ENCODE measurements at places on chromosomes 1 and 21.

- DNase-seq, result no peak
These were observed 9.6 kb upstream of the ZNF669 start for GRCh38 chr1:247113733-247114271.

GRCh38 chr21:42160765-42161164 is 58.2 kb upstream of the ABCG1 start:
- no peak for DNase-seq

DNA sequence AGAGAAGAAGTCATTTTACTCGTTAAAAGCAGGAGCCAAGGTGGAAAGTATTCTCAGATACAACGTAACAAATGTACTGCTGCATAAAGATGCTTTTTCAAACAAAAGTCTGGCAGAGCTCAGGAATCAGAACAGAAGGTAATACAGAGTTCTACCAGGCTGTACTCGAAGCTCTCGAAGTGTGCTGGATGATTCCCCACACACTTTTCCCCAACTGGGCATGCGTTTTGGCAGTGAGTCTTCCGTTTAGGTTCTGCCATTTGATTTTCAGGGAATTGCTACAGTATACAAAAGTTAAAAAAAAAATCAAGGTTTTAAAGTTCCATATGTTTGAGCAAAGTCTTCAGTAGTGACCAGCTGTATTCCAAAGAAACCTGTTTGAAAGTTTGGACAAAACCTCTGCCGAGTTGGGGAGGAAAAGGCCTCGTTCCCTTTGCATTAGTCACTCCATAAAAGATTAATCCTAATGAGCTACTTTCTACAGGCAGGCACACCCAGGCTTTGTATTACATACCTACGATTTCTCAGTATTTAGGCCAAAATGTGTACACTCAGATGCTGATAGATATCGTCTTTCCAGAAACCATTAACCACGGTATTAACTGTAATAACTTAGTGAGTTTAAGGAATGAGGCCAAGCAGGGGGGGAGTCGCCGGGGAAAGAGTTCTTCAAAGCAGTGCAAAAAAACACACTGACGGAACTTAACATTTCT is 477.1 kb downstream of the LMO4 start:
- no peak for DNase-seq

GRCh38 chr1:161092621-161093028 is 3.3 kb upstream of the NECTIN4 start:
- no peak for DNase-seq

DNA sequence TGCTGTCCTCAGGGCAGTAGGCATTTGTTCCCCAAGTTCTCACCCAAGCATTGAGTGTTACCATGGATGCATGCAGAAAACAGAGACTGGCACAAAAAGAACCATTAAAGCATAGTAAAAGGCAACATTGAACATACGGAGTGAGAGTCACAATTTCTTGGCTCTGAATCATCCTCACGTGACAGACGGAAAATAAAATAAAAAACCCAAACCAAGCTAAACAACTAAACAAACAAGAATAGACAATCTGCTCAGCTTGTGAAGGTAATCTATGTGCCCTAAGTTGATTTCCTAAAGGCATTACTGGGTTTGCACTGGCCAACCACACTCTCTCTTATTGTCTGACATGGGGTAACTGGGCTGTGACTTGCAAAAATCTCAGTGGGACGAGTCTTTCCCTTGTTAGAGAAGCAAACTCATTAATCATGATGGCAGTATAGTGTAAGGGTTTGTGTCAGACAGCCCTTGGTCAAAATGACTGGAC is 306.0 kb downstream of the ASTN1 start:
- DNase-seq, result no peak

- DNase-seq, result peak; percentile 33
These were observed 56.6 kb upstream of the RPL11 start for GRCh38 chr1:23634840-23635651.

DNA sequence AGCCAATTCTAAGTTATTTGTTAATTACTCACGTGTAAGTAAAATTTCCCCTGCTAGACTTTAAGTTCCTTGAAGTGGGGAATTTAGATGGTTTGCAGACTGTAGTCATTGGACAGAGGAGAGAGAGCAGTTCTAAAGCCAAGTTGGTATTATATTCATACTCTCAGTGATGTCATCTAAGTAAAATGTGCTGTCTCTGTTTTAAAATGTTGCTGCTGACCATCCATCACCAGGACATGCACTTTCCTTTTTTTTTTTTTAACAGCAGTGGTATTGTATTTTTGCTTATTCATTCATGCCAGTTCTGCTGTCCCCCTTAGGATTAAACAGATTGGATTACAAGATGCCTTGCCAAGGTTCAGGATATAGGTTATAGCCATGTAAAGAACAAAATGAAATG is 2.3 kb downstream of the TTLL7 start:
- DNase-seq, result no peak
